ENCODE measurements at places on chromosomes 16 and 17.

GRCh38 chr17:28384281-28385036 is 13.0 kb downstream of the SARM1 start:
- no peak for DNase-seq

DNA sequence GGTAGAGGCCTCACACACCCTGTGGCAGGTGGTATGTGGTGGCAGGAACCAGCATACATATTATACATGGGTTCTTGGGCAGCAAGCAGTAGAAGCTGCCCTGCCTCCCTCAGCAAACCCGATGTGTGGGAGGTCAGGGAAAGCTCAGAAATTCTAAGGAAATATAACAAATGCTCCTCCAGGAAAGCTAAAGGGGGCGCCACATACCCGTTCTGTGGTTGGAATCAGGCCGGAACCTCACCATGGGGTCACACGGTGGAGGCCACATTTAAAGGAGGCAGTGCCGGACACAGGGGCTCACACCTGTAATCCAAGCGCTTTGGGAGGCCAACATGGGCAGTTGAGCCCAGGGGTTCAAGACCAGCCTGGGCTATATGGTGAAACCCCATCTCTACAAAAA is 12.4 kb upstream of the KATNB1 start:
- DNase-seq = no peak

- peak; percentile 10 for DNase-seq
Observed at GRCh38 chr17:13727441-13728171, 125.9 kb upstream of the HS3ST3A1 start.

- no peak for DNase-seq
Observed at GRCh38 chr17:65020284-65020683, 36.3 kb downstream of the GNA13 start.

DNA sequence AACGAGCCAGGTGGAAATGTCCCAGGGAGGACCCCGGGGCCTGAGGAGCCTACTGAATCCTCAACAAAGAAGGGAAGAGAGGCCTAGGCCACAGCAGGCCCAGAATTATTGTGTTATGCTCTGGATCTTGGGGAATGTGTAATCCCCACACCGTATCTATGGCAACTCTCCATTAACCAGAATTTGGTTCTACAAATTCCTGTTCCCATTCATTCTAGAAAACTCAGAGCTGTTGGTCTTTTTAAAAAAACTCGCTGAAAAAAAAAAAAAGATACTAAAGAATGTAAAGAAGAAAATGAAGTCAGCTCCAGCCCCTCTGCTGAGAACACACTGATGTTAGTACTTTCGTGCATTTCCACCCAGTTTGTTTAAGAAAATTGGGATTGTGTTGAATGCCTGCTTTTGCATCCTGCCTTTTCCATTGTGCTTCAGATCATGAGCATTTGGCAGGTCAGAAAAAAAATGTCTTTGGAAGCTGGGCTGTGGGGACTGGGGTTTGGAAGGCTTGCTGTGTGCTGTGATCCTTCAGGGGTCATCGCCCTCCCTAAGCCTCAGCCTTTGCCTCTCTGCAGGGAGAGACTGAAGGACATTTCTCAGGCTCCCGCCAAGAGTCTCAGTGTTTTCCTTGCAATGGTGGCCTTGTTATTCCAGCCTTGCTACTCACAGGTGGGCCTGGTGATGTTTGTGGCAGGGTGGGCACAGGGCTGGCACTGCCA is 69.5 kb downstream of the SREBF1 start:
- no peak for DNase-seq
